ENCODE measurements at places on chromosomes 5 and 9.

DNA sequence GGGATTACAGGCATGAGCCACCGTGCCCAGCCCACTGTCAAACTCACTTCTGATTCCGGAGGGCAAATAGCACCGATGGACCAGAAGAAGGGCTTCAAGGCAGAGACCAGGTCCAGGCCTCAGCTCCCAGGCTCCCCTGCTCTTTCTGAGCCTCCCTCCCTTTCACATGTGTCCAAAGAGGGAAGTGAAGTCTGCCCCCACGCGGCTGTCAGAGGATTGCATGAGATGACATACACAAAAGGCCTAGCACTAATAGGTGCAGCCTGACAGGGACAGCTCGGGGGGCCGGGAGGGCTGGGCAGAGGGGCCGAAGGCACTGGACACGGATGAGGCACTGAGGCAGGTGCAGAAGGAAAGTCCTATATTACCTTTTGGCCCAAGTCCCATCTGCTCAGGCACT is 16.1 kb downstream of the FBP1 start:
- DNase-seq: no peak

GRCh38 chr9:17955409-17955808 is 376.5 kb downstream of the SH3GL2 start:
- DNase-seq: no peak

DNA sequence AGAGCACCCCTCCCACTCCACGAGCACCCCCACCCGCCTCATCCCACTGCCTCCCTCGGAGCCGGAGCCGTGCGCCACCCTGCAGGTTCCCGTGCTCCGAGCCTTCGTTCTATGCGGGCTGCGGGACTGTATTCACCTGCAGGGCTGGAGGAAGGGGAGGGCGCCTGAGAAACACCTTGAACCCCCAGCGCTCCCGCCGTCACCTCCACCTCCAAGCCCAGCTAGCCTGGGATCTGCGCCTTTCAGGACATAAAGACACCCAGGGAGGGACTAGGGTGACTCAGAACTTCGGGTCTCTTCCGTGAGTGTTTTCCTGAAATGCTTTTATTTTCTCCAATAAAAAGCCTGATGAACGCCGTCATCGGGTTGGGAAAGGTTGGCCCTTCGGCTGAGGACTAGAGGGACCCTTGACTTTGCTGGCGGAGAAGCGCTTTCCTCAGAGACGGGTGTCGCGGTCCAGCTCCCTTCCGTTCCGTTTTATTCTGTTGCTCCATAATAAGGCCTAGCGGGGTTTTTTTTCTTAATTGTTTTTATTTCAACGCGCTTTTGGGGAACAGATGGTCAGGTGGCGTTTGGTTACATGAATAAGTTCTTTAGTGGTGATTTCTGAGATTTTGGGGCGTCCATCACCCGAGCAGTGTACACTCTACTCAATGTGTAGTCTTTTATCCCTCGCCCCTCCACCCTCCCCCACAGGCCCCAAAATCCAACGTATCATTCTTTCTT is 4.6 kb downstream of the TLX3 start:
- no peak for DNase-seq

DNA sequence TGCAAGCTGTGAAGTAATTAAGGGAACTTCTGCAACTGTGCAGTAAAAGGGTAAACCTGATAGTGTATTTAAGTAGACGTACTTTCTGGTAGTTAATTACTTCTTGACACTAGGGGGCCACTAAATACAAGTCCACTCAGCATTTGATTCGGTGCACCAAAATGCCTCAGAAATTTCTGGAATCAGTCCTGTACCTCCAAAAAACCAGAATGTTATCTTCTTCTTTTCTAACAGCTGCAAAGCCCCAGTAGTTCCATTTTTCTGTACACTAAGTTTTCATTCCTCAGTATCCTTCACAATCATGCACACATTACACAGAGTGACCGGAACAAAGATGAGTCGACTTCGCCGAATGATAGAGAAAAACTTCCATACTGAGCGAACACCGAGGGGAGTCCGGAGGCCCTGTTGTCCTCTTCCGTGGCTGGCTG is 484 bp downstream of the GFM2 start:
- DNase-seq: no peak

Data from stimulated activated CD4-positive, alpha-beta T cell treated with anti-CD3 and anti-CD28 coated beads, Interleukin-15, amount 100 ng/mL, for 48 hours (primary cell).